ENCODE measurements at places on chromosomes 16 and 17.

DNA sequence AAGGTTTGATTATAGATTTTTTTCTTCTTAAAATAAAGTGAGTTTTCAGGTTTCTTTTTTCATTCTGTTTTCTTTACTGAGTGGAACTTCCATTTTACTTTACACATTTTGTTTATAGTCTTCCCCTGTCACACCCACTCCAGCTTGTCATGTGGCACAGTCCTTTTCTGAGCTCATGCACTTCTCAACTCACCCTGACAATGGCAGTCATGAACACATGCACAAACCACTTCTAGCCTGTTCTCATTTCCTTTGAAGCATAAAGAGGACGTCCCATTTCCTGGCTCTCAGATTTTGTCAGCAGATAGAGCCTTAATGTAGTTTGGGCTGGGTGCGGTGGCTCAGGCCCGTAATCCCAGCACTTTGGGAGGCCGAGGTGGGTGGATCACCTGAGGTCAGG, 168.0 kb downstream of the AHSP start:
- DNase-seq: no peak

GRCh38 chr16:54033747-54034146, 252.8 kb downstream of the IRX3 start:
- DNase-seq: no peak

GRCh38 chr17:58446086-58446485, 28.8 kb upstream of the RNF43 start:
- DNase-seq: no peak

GRCh38 chr16:69852815-69853214, 90.7 kb downstream of the WWP2 start:
- DNase-seq: no peak

GRCh38 chr17:36153895-36154610, 22.4 kb downstream of the TBC1D3B start:
- no peak for DNase-seq

DNA sequence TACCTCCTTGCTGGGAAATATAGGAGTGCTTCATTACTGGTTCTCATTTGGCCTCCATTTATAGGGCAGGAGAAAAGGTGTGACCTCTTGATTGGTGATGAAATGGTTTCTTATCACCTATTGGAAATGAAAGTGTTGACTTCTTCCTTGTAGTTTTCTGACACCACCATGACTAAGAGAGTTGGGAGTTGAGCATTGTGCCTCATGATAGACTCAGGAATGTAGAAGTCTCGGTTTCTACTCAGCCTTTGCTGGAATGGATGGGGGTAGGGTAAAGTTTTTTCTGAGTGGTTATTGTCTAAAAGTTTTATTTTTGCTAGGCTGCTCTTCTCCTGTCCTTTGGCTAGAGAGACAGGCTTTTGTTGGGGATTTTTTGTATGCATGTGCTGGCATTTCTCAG, 117.4 kb downstream of the PHKB start:
- DNase-seq: no peak

- DNase-seq: no peak
Observed at GRCh38 chr17:78963378-78963777, 16.3 kb downstream of the LGALS3BP start.

- no peak for DNase-seq
Observed at GRCh38 chr17:45992904-45993303, 6.1 kb upstream of the STH start.

DNA sequence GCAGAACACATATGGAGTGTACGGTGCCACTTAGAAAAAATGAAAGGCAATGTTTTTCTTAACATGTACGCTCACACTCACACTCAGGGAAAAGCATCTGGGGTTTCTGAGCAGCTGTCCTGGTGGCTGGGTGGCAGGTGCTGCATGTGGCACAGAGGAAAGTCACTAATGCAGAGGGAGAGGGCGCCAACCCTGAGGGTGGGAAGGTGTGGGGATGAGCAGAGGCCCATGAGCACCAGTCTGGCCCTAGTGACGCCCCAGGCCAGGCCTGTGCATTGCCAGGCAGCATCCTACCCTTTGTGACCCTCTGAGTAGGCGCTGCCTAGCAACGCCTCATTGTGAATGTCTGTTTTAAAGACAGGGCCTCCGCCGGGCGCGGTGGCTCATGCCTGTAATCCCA, 19.1 kb upstream of the LCMT1 start:
- DNase-seq: no peak

GRCh38 chr17:2828397-2829038, 32.3 kb downstream of the RAP1GAP2 start:
- peak; percentile 88 for DNase-seq

GRCh38 chr17:10156599-10156947, 41.8 kb downstream of the GAS7 start:
- DNase-seq: no peak

DNA sequence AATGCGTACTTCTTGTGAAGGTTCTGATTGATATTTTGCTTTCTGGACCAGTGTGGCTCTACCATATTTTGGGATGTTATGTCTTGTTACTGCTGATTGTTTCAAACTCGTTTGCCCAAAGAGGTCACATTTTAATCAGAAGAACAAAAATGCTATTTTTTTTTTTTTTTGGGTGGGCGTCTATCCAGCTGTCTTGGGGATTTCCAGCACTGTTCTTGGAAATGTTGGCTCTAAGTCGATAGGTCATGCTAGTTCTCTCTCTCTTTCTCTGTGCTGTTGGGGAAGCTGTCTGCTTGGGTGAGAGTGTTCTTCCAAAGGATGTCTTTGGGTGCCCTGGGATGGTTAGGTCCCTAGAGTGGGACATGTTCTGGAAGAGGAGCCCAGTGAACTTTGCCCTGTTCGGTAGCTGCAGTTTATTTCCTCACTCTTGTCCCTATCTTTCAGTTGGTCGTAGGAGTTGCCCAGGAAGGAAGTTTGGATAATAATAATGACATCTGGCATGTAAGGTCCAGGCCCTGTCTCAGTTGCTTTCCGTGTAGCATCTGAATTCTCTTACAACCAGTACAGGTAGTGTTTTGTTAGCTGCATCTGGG, 2.9 kb downstream of the IRF8 start:
- DNase-seq: no peak

DNA sequence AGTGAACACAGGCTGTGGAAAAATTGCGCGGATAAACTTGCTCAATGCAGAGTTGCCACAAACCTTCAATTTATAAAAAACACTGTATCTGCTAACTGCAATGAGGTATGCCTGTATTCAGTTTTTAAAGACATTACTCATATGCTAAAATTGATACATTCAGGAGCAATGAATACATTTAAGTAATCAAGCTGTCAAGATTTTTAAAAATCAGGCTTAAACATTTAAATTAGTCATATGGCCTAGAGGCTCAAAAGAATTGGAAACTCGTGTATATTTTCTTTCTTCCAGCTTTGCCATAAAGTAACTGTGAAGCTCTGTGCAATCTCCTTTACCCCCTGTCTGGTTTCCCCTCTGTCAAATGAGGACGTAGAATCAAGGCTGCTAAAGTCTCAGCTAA, 4.1 kb downstream of the SYNRG start:
- no peak for DNase-seq

GRCh38 chr17:2247005-2247404, 56.6 kb downstream of the SMG6 start:
- DNase-seq: no peak

DNA sequence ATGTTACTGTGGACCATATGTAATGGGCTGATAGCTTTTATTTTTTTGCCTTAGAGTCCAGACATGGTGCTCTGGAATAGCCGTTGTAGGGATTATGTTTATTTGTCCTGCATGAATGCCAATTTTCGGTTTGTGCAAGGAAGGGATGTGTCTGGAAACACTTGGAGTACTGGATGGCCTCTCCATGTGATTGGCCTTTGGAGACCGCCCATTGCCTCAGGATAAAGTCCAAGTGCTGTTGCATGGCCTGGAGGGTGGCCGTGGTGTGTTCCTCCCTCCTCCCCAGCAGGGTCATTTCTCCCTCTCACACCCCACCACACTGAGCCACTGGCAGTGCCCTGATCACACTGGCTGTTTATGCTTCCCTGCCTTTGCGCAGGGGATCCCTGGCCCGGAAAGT, 93.9 kb downstream of the MSI2 start:
- DNase-seq: no peak

DNA sequence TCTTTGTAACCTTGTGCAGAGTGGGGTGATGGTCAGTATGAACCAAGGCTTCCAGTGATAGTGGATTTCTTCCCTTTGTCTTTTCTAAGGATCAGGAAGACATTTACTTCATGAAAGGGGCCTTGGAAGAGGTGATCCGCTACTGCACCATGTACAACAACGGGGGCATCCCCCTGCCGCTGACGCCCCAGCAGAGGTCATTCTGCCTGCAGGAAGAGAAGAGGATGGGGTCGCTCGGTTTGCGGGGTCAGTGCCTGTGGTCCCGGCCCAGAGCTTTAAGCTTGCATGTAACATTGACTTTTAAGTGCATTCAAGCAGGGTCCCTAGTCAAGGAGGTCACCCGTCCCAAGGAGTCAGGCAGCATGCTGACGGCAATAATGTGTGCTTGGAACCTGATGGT, 56.0 kb downstream of the MEAK7 start:
- no peak for DNase-seq

DNA sequence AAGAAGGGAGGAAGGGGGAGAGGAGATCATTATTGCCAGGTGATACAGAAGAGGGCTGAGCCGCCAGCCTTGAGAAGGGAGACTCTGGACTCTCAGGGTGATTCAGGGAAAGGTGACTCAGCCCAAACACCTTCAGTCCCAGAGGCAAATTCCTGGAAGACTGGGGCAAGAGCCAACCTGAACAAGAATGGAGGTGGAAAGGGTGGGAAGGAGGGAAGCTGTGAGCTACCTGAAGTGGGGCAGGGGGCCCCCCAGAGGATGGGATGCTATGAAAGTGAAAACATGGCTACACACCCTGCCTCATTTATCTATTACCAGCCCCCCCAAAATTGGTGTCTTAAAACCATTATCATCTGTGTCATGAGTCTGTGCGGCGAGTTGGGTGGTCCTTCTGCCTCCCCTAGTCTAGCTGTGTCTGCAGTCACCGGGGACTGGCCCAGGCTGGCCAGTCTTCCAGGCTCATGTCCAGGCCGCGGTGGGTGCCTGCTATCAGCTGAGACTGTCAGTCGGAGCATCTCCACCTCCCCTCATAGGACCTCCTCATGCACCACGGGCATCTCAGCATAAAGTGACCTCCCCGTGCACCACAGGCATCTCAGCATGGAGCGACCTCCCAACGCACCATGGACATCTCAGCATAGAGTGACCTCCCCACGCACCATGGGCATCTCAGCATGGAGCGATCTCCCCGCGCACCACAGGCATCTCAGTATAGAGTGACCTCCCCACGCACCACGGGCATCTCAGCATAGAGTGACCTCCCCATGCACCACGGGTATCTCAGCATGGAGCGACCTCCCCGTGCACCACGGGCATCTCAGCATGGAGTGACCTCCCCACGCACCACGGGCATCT, 3.2 kb upstream of the SLC47A2 start:
- DNase-seq: no peak

DNA sequence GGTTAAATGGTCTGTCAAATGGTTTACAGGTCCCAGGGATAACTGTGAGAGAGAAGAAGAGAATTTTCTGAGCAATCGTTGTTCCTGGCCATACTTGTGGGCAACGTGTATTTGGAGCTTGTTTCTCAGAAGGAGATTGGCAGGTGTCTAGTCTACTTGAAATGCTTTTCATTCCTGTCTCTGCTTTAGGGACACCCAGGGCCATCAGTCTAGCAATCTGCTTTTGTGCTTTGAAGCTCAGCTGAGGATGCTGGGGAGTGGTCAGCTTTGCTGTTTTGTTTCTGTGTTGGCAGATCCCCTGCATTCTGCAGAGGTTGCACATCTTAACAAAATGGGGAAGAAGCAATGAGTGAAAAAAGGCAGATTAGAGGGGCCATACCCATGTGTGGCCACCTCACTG, 193.7 kb downstream of the SHISA9 start:
- DNase-seq: no peak

DNA sequence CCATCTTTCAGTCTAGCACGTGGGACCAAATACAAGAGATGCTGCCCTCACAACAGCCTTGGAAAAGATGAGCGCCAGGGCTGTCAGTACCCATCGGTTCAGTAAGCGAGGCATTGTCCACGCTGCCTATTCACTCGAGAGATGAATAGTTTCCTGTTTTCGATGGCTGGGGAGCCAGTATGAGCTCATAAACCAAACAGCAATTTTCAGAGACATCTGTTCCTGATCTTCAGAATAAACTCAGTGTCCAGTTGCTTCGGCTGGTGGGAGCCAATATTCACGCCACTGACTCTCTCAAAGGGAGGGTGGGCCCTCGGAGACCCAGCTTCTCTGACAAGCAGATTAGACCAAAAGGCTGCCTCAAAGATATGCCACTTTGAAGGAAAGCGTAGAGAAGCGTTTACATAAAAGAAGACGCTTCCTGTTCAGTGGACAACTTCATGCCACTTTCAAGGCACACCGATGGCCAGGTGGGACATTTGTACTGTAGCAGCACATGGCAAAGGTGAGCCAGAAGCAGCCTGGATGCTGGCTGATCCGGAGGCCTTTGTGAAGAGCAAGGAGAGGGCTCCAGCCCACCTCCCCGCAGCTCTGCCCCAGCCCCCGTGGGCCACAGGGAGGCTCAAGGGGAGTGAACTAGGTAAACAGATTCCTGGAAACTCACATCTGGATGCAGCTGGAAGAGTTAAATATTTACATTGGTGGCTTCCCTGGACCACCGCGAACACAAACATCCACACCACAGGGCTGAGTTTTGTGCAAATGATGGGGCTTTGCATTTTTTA, 6.0 kb downstream of the TIMM22 start:
- no peak for DNase-seq

DNA sequence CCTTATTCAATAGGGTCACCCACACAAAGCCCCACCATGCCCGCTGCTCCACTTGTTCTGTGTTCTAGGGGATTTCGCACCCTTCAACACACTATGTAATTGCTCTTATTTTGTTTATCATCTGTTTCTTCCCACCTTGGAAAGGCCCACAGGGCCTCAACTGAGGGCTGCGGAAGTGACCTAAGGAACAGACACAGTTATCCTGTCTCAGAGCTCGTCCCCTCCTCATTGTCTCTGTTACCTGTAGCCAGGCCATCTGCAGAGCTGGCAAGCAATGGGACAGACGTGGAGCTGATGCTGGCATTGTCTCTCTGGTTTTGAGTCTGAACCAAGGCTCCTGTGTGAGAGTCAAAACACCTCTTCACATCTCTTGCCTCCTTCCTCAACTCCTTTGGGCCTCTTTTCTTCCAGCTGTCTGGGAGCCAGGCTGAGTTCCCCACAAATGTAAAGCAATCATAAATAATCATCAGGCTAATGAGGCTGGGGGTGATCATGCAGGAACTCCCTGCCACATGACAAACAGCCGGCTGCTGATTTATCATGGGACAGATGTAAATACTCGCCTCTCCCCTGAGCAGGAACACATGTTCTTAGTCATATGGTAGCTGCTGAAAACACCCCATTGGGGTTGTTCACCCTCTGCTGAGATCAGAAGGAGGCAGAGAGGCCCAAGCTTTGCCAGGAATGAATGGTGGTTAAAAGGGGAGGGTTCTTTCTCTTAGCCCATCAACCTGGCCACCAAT, 71.9 kb downstream of the AXIN2 start:
- DNase-seq: no peak

Data from stimulated activated effector memory CD8-positive, alpha-beta T cell treated with anti-CD3 and anti-CD28 coated beads, Interleukin-12 subunit alpha, Interleukin-12 subunit beta, amount 100 ng/mL, for 72 hours (primary cell).